ENCODE measurements at places on chromosomes 12 and 14.

- DNase-seq, result no peak
Measured at GRCh38 chr12:4286771-4287317, 13.3 kb downstream of the CCND2 start.

DNA sequence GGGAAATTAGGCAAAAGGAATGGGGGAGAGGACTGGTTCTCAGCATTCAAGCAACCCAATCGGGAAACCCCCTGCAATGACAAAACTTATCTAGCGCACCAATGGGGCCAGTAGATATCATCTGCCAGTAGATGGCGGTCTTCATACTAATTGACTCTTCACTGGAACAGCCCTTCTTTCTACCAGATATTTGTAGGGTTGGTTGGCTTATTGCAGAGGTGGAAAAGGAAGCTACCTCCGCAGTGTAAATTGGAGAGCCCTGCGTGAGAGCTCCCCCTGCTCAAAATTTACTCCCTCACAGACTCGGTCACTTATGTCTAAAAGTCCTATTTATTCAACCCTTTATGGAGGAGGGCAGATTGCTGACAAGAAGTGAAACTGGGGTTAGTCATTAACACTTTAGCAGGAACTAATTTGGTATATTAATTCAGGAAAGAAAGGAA, 166.1 kb upstream of the CCND2 start:
- peak; percentile 16 for DNase-seq

GRCh38 chr14:102209224-102209966, 69.7 kb downstream of the WDR20 start:
- no peak for DNase-seq

- DNase-seq, result no peak
Measured at GRCh38 chr14:66197276-66197675, 288.9 kb upstream of the CCDC196 start.

DNA sequence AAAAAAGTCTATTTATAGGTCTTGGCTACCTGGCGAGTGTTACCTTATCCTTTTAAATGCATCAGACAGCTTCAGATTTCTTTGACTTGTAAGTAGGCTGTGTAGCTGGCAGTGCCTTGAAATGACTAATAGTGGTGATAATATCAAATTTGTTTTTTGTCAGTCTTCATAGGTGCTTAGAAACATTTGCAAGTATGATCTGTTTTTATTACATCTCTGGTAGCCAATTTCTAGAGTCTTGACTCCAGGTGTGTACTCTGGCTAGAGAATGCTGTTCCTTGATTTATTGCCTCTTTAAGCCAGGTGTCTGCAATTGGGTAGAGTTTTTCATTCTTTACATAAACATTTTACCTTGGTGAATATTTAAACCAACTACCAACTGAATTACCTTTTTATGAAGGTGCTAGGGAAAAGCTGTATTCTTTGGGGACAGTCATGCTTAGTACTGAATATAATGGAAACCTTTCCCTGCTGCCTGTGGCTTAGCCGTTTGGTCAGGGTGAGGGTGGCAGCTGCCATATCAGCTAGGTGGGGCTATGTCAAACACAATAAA, 32.6 kb downstream of the MLXIP start:
- DNase-seq, result peak; percentile 43

DNA sequence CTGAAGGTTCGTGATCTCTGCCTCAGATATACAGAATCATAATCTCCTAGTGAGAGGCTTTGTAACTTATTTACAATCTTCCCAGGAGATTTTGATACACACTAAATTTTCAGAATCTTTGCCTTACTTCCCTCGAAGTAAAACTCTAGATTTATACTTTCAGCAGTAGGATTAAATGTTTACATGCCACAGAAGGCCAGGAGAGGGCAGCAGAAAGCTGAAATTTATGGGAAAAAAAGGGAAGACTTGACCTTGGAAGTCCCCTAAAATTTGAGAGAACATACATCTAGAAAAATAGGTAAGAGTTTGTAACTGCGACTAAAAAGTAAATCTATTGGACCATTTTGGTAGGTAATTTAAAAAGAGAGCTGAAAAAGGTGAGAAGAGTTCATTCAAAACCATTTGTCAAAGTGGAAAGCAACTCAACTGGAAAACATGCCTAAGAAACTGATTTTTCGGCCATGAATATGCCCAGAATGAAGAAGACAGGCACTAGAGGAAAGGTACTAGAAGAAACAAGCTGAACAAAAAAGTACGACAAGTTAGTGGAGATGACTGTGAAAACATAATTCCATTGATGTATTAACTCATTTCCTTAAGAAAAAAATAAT, 242.0 kb upstream of the MDGA2 start:
- DNase-seq, result peak; percentile 14

DNA sequence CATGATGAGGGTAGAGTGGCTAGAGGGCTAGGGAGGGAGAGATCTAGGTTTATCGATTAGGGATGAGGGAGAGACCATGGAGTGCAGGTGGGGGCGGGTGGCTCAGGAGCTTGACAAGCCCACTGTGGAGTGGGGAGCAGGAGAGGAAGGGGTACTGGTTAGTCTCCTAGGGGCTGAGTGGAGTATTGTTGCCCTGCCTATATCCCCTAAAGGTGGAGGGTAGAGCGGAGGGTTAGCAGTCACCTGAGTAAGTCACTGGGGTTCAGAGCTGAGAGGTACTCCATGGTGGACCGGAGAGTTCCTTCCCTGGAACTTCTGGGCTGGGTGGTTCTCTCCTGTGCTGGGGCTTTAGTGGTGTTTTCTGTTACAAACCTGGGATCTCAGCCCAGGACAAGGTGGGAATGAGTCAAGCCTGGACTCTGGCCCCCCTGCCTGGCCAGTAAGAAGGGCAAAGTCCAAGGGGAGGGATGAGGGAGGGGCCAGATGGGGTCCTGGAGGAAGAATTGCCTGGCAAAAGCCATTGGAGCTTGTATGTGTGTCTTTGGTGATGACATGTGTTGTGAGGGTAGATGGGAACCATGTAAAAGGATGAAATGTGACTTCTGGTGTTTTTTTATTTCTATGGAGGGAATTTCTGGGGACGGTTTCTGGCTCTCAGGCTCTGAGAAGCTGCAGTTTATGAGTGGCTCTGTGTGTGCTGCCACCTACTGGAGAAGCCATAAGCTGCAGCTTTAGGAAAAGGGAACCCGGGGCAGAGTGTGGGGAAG, at the start of gene CIDEB:
TSS of gene CIDEB (minus strand) at position 403 of the 767 bp plus-strand sequence. CDS start at position 284, 119 bp downstream.
- DNase-seq, result peak; percentile 30

GRCh38 chr14:44663136-44663535, 156.1 kb upstream of the FSCB start:
- no peak for DNase-seq

DNA sequence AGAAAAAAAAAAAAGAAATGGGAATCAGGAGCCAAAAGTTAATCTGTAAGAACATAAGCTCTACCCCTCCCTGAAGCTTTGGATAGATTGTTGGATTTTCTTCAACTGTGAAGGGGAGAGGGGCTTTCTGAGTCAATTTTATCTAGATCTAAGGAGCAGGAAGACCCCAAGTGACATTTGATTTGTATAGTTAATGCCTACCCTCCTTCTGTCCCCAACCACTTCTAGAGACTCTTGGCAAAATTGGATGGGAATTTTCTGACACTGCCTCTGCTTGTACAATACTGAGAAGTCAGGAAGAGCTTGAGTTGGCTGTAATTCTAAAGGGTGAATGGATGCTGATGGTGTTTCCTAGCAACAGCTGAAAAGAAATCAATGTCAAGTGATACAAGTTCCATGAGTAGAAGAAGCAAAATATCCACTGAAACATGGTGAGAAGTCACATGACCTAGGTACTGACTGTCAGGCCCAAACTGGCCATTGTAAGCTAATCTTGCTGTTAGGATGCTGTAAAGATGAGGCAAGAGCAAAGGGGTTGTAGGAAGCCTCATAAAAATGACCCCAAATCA, 42.2 kb downstream of the NDUFA12 start:
- no peak for DNase-seq

- DNase-seq, result no peak
Measured at GRCh38 chr14:28902930-28903329, 136.3 kb downstream of the FOXG1 start.

DNA sequence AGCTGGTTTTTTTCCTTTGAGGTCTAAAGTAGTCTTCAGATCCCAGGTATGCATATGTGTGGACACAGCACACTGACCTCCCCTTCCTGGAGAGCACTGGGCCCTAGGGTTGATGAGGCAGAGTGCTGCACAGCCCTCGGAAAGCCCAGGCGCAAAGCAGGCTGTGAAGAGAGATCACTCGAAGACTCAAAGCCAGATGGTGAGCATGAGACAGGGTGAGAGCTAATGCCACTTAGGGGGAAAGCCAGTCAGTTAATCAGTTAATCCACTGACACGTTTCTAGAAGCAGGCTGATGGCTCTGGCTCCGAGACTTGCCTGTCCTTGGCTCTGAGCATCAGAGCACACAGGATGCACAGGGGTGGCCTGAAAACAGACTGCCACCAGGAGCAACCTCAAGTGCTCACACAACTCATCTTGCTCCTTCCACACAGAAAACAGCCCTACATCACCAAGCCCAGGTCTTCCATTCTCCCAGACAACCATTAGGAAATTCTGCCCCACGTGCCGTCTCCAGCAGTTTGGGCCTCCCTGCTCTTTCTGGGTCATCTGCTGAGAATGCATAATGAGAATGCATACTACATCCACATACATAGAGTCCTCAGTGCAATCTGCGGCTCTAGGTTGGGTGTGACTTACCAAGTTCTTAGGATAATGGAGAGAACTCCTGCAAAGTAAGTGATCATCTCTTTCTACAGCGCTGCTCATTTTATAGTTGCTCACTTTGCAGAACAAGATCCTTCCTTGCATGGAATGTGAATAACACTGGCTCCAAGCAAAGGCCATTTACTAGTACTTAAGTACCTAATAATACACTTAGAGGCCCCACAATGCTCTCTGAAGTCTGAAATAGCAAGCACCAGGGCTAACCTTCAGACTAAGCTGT, 12.0 kb downstream of the AQP6 start:
- DNase-seq, result no peak

GRCh38 chr14:97120611-97121031, 323.4 kb downstream of the VRK1 start:
- DNase-seq, result no peak

DNA sequence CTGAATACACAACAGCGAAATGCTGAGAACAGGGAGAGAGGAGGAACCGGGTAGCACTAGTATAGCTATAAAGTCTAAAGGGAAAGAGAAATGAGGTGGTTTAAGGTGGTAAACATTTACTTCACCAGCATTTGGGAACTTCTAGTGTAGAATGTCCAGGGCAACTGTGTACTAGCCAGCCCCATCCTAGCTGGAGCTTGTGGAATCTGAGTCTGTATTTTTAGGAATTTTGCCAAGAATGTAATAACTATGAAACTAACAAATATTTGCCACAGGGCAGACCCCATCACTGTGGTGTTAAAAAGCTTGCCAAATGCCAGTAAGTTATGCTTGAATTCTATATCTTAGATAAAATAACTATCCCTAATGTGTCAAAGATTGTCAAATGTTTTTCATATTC, 398.9 kb upstream of the MIS18BP1 start:
- DNase-seq, result no peak

GRCh38 chr12:30643366-30643765, 52.3 kb downstream of the IPO8 start:
- no peak for DNase-seq

DNA sequence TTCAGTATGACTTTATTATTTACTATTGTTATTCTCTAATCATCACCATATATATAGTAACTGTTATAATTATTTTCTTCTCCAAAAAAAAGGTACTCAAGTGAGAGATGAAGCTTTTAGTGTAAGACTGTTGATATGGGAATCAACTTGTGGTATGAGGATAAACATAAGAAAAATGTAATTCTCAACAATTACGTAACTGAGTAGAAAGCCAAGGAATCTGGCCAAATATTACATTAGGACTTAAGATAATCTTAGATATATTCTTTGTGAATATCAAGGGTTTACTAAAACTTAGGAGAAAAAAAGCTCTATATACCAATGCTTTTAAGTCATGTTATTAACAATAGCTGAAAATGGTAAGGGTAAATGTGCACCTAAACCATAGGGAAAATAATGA, 13.3 kb downstream of the SENP1 start:
- no peak for DNase-seq

DNA sequence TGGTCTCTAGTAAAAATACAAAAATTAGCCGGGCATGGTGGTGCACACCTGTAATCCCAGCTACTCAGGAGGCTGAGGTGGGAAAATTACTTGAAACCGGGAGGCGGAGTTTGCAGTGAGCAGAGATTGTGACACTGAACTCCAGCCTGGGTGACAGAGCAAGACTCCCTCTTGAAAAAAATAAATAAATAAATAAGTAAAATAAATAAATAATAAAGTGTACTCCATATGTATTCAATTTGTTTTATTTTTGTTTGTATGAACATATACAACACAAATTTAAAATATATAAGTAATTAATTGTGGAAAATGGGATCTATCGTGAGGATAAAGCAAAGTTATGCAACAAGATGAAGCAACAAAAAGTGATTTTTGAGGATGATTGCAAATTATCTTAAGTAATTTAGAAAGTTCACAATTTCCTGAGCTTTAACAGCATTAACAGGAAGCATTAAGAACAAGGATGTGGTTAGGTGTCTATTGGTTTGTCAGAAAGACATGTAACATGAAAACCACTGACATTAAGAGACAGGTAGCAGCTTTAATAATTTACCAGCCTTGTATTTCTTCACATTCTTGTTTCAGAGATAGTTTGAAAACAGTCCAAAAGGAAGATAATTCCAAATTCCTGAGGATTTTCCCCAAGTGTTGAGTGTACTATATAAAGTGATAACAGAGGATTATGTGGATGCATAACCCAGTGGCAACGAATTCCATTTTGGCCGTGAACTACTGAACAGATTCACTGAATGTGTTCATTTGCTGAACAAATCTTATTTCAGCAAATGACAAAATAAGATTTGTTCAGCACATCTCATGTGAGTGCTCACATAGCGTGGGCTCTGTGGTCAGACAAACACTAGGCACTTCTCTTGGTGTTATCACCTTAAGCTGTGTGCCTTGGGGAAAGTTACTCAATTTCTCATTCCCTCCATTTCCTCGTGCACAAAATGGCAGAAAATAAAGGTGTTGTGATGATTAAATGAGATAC, 68.6 kb upstream of the RESF1 start:
- no peak for DNase-seq

DNA sequence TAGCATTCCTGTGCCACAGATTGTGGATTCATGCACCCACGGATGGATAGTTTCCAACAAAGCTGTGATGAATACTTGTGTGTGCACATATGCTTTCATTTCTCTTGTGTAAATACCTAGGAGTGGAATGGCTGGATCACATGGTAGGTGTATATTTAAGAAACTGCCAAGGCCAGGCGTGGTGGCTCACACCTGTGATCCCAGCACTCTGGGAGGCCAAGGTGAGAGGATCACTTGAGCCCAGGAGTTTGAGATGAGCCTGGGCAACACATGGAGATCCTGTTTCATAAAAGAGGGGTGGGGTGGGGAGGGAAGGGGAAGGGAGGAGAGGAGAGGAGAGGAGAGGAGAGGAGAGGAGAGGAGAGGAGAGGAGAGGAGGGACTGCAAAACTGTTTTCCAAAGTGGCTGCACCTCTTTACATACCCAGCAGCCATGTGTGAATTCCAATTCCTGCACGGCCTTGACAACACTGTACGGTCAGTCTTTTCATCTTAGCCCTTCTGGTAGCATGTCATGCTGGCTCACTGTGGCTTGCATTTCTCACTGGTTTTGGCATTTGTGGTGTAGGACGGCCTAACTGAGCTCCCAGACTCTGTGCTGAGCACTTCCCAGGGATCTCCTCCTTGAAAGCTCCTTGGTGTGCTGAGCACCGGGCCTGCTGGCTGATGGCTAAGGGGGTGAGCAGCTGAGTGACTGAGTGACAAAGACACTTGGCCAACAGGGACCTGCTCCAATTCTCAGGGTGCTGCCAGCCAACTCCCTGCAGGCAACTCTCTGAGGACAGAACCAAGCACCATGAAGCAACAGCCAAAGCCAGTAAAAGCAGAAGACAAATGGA, 27.9 kb downstream of the SYNE3 start:
- DNase-seq, result no peak

- no peak for DNase-seq
Measured at GRCh38 chr14:66036547-66036946, 449.6 kb upstream of the CCDC196 start.

Data from NCI-H146 (cell line).